ENCODE measurements at places on chromosomes 5 and 9.

DNA sequence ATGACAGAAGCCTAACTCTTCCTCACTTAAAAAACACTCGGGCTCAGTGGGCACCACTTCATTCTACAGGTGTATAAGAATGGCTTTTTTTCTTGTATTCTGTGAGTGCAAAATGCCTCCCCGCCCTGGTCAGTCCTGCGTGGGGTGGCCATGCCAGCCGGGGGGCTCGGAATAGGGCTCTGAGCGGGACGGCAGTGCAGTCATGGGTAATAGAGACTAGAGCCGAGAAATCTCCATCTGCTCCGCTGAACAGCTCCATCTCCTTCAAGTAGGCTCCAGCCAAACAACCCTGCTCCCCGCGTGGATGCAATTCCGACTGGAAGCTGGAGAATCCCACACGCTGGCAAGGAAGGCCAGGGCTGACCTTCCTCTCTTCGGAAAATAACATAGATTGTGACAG, 317.0 kb upstream of the IRX4 start:
- no peak for DNase-seq
- H3K27ac ChIP-seq: no peak overlapping the region
- no peaks in the 10 kb centered on the region for H3K36me3 ChIP-seq
- peaks cover 65% of the 10 kb centered on the region for H3K27me3 ChIP-seq
- no peaks in the 10 kb centered on the region for H3K4me1 ChIP-seq

GRCh38 chr5:5293029-5293428, 129.4 kb upstream of the ICE1 start:
- DNase-seq: no peak
- no peaks in the 10 kb centered on the region for H3K27me3 ChIP-seq
- H3K36me3 ChIP-seq: peaks cover 20% of the 10 kb centered on the region
- H3K4me1 ChIP-seq: no peaks in the 10 kb centered on the region

DNA sequence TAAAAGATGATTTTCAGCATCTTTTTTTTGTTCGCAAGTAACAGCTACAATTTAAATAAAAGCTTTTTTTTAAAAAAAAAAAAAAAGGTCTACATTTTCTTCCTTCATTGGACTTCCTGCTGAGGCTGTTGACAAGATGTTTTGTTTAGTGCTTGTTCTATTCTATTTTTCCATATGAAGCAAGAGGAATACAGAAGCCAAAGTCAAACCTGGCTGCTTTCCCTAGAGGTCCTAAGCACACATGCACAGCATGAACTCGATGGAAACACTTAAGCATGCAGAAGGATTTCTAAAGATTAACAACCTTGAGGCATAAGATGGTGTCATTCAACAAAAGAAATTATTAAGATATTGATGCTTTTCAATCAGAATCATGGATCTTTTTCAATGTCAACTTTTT, 105.1 kb downstream of the ADCY2 start:
- H3K36me3 ChIP-seq: no peaks in the 10 kb centered on the region
- no peak overlapping the region for H3K4me3 ChIP-seq
- peaks cover 10% of the 10 kb centered on the region for H3K27me3 ChIP-seq
- H3K27ac ChIP-seq: no peak overlapping the region
- no peak for DNase-seq

- DNase-seq: no peak
- H3K4me1 ChIP-seq: no peaks in the 10 kb centered on the region
- no peak overlapping the region for H3K4me3 ChIP-seq
- H3K27ac ChIP-seq: no peak overlapping the region
- H3K36me3 ChIP-seq: peaks cover 4% of the 10 kb centered on the region
Measured at GRCh38 chr5:75367401-75367800, 30.4 kb downstream of the HMGCR start.

DNA sequence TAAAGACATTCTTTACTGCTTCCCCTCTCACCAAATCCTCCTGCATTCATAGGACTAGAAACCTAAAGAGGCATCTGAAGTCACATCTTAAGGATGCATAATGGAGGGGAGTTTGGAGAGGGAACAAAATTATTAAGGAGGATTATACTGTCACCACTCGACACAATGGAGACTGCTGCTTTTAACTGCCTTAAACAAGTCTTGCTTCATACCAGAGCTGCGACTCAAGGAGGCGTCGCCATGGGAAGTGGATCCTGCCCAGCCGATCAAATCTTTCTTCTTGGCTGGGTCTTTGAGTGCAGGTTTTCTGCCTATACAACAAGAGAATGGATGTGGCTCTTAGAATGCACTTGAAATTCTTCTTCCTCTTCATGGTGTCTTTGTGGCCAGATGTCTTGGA, 66.7 kb upstream of the FOXE1 start:
- no peak overlapping the region for H3K27ac ChIP-seq
- no peak overlapping the region for H3K4me3 ChIP-seq
- H3K4me1 ChIP-seq: no peaks in the 10 kb centered on the region
- H3K36me3 ChIP-seq: no peaks in the 10 kb centered on the region
- peaks cover 14% of the 10 kb centered on the region for H3K27me3 ChIP-seq

- no peak overlapping the region for H3K27ac ChIP-seq
- H3K36me3 ChIP-seq: no peaks in the 10 kb centered on the region
- no peaks in the 10 kb centered on the region for H3K27me3 ChIP-seq
- no peak overlapping the region for H3K4me3 ChIP-seq
- peaks cover 4% of the 10 kb centered on the region for H3K4me1 ChIP-seq
- DNase-seq: no peak
Measured at GRCh38 chr9:1535051-1535450, 480.1 kb upstream of the SMARCA2 start.

GRCh38 chr9:98314381-98315066, 59.1 kb upstream of the TBC1D2 start:
- H3K27ac ChIP-seq: no peak overlapping the region
- no peaks in the 10 kb centered on the region for H3K36me3 ChIP-seq
- DNase-seq: no peak
- no peak overlapping the region for H3K4me3 ChIP-seq
- peaks cover 26% of the 10 kb centered on the region for H3K27me3 ChIP-seq

GRCh38 chr5:124996764-124997077, 250.3 kb upstream of the ZNF608 start:
- no peaks in the 10 kb centered on the region for H3K27me3 ChIP-seq
- DNase-seq: no peak
- peaks cover 19% of the 10 kb centered on the region for H3K4me1 ChIP-seq

DNA sequence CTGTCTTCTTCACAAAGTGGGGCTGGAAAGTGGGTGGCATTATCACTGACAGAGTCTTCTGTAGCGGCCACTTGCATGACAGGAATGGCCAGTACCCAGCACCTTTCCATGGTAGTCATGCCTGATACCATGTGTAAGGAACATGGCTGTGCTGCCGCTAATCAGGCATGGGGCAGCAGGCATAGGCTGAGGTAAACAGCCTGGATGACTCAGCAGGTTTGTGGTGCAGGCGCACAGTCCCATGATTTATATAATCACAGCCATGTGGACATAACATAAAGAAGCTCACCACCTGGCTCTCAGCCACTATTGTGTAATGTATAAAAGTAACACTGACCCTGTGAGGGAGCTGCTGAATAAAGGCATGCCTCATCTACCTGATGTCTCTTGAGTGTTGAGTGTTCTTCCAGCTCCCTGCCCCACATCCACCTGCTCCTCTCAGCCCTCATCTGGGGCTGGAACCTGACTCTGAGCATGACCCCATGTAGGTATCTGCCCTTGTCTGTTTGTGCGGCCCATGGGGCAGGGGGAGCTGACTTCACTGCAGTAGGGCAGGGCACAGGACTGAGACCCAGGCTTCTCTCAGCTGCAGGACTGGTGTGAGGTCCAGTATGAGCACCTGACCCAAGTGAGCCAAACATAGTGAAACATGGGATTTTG, 13.2 kb upstream of the ICE1 start:
- H3K4me3 ChIP-seq: no peak overlapping the region
- no peaks in the 10 kb centered on the region for H3K36me3 ChIP-seq
- H3K27me3 ChIP-seq: no peaks in the 10 kb centered on the region
- DNase-seq: no peak
- H3K27ac ChIP-seq: no peak overlapping the region
- H3K4me1 ChIP-seq: no peaks in the 10 kb centered on the region

DNA sequence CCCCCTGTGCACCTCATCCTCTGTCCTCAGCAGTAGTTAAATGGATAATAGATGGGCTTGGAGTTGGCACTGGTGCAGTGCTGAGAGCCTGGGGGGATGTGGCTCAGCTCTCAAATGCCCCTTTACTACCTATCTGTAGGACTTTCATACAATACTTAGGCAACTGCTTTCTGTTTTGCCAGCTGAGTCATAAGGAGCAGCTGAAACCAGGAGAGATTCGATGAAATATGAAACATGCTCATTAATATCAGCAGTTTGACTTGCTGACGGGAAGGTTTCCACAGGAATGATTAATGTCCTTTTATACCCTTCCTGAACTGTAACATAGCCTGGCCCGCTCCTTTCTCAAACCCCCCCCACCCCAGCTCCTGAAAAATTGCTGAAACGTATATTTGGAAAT, 142.6 kb downstream of the SAXO1 start:
- no peak overlapping the region for H3K27ac ChIP-seq
- H3K4me3 ChIP-seq: no peak overlapping the region
- no peak for DNase-seq
- no peaks in the 10 kb centered on the region for H3K27me3 ChIP-seq

DNA sequence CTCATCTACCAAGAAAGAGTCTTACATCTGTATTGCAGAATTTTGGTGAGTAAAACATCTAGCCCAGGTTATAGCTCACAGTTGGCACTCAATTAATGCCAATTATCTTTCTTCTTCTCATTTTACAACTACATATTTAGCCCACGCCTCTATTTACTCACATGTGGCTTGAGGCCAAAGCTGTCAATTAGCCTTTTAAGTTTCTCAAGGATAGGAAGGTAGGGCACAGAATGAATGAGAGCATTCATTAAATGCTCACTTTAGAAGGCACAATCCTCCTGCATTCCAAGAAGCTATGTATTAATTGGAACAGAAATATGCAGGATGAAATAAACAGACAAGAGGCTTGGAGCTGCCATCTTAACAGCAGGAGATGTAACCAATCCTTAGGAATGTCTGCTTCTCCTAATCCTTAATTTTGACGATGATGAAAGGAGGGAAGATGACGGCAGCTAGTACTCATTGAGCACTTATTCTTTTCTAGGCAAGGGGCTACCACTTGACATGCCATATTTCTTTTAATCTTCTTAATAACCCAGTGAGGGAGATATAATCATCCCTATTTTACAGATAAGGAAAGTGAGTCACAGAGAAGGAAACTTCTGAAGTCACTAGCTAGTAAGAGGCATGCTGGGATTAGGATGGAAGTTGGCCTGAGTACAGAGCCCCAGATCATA, 30.8 kb upstream of the PANK3 start:
- H3K4me3 ChIP-seq: no peak overlapping the region
- H3K27ac ChIP-seq: no peak overlapping the region
- DNase-seq: no peak
- H3K4me1 ChIP-seq: no peaks in the 10 kb centered on the region

DNA sequence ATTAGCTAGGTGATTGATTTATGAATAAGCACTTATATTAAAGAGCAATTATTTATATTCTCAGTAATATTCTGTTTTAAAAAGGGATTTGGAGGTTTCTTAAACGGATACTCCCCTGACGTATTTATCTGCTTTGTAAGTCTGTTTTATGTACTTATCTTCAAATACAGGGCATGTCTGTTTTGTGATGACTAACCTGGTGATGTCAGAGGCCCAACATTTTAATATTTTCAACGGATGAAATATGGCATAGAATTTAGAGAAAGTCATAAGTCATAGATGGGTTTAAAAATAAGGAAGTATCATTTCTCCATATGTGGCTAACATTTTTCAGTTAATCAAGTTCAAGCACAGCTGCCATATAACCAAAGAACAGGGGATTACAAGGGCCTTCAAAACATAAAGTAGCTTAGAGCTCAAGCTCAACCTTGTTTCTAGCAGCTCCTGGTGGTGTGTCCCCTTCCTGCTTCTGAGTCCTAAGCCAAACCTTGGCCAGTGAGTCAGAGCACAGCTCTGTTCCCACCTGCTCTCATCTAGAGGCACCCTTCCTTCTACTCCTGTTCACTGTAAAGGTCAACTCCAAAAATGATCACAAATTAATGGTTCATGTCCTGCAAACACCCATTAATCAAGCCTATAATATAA, 131.4 kb downstream of the OXCT1 start:
- no peaks in the 10 kb centered on the region for H3K27me3 ChIP-seq
- peaks cover 3% of the 10 kb centered on the region for H3K4me1 ChIP-seq
- no peak overlapping the region for H3K4me3 ChIP-seq
- no peak for DNase-seq
- H3K27ac ChIP-seq: no peak overlapping the region
- H3K36me3 ChIP-seq: peaks cover 22% of the 10 kb centered on the region

DNA sequence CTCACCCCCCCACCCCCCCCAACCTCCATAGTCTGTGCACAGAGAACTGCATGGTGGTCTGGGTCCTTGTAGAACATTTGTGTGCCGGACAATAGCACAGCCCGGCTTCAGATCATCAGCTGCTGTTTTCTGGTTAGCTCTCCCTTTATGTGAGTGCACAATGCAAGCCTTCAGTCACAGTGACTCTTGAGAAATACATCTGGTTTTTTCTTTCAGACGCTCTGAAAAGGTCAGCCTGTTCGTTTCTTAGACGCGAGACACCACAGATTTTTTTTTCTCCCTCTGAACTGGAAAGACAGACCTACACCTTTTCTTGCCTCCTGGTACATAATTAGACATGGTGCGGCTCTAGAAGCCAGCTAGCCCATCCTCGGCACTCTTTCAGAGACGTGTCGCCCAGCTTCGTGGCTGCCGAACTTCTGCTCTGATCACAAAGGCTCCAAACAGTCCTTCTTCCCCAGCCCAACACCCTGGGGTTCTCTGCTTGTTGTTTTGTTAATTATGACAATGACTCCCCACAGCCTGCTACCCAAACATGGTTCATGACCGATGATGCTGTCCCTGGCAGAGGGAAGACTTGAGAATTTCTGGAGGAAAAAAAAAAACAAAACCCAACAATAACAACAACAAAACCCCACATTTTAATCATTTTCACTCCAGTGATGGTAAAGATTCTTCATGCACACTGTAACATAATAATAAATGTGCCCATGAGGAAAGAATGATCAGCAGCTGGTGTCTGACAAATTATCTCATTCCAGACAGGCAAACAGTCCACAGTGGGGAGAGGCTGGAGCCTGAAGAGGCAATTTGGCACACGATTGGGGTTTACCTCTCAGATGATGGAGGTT, 241.4 kb upstream of the ZNF462 start:
- no peak overlapping the region for H3K4me3 ChIP-seq
- no peaks in the 10 kb centered on the region for H3K36me3 ChIP-seq
- peaks cover 7% of the 10 kb centered on the region for H3K27me3 ChIP-seq

DNA sequence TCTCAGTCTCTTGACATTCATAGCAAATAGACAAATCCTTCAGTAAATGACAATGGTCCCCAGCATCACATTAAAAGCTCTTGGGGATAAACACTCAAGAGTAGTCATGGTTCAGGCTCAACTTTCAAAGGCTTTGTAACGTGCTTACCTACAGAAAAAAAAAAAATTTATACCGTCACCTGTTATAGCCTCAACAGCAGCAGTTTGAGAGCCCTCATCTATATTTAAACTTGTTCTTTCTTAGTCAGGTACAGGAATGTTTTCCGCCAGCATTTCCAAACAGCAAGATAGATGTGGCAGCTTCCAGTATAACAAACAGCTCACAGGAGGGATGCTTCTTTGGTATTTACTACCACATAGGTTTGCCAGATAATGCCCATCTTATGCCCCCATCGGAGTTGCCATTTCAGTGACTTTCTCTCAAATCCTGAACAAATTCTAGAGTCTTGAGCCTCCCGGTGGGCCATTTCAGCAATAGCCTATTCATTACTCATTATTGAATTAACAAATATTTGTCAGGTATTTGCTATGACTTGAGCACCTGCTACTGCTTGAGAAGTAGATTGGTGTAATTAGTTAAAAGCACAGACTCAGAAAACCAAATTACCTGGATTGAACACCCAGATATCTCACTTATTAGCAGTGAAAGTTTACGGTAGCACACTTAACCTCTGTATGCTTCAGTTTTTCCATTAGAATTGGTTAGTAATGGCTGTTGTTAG, 470.0 kb downstream of the EBF1 start:
- H3K36me3 ChIP-seq: no peaks in the 10 kb centered on the region
- H3K27ac ChIP-seq: no peak overlapping the region
- no peak overlapping the region for H3K4me3 ChIP-seq
- no peak for DNase-seq
